ENCODE measurements at places on chromosomes 2 and 18. TPM values are rescaled to one million over a fixed set of nuclear protein-coding genes. Genes with fewer than 3 reads are reported as not detected.

DNA sequence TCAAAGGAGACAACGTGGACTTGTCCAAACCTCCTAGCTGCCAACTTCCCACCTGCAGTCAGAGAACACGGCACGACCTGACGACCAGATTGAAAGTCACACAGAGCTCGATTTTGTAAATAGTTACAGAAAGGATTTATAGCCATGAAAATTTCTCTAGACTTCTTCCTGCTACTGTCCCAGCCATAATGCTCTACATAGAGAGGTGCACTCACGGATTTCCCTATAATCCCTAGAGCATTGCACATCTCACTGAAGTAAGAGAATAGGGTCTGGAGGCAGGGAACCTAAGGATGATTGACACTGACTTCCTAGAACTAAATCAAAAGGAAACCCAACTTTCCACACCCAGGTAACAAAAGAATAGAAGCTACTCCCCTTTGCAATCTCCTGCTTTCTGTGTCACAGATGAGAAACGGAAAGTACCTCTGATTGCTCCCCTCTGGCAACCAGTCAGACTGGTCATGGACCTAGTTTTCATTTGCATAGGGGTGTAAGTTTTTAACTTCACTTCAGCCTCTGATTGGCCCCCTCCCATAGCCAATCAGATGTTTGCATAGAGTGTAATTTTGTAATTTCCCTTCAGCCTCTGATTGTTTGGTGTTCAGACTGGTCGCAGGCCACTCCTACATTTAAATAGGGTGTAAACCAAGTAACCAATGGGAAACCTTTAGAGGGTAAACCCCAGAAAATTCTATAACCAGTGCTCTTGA lies 58.6 kb upstream of the FBXO11 start:
- peaks cover 7% of the 10 kb centered on the region for H3K27me3 ChIP-seq
- no peaks in the 10 kb centered on the region for H3K4me1 ChIP-seq
- no peak overlapping the region for H3K27ac ChIP-seq
- no peak overlapping the region for H3K4me3 ChIP-seq

- peaks cover 8% of the 10 kb centered on the region for H3K27me3 ChIP-seq
- no peak overlapping the region for H3K4me3 ChIP-seq
- H3K36me3 ChIP-seq = no peaks in the 10 kb centered on the region
- no peaks in the 10 kb centered on the region for H3K4me1 ChIP-seq
- H3K27ac ChIP-seq = no peak overlapping the region
Measured at GRCh38 chr2:60529785-60530627, 23.4 kb downstream of the BCL11A start.

DNA sequence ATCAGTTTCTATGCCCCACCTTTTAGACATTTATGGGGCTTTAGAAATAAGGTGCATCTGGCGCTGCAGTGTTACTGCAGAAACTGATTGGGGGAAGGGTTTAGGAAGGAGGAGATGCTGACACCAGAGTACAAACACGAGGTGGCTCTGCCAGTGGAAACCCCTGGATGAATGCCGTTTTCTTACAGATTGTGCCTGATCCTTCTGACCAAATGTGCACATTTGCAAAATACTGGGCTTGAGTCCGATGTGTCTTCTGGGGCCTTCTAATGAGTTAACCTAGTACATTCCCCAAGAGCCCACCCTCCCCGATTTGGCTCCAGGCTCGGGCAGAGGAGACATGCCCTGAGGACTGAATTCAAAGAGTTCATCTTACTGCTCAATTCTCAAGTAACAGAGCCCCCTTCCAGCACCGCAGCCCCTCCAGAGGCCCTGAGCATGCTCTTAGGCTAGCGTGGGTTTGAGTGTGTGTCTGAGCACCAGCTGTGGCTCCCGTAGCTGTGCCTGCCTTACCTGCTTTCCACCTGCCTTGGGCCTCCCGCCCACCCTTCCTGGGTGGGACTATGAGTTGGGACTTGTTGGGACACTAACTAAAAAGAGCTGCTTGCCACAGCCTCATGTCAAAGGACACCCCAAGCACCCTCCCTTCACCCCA lies 116.7 kb upstream of the COPS8 start:
- H3K27me3 ChIP-seq = no peaks in the 10 kb centered on the region
- H3K36me3 ChIP-seq = no peaks in the 10 kb centered on the region
- no peaks in the 10 kb centered on the region for H3K4me1 ChIP-seq
- no peak overlapping the region for H3K27ac ChIP-seq
- DNase-seq = no peak

- peak overlapping the region; percentile 64 for H3K27ac ChIP-seq
- peaks cover 34% of the 10 kb centered on the region for H3K4me1 ChIP-seq
- H3K27me3 ChIP-seq = no peaks in the 10 kb centered on the region
- no peaks in the 10 kb centered on the region for H3K36me3 ChIP-seq
Measured at GRCh38 chr2:196277002-196277401, 105.6 kb upstream of the STK17B start.

DNA sequence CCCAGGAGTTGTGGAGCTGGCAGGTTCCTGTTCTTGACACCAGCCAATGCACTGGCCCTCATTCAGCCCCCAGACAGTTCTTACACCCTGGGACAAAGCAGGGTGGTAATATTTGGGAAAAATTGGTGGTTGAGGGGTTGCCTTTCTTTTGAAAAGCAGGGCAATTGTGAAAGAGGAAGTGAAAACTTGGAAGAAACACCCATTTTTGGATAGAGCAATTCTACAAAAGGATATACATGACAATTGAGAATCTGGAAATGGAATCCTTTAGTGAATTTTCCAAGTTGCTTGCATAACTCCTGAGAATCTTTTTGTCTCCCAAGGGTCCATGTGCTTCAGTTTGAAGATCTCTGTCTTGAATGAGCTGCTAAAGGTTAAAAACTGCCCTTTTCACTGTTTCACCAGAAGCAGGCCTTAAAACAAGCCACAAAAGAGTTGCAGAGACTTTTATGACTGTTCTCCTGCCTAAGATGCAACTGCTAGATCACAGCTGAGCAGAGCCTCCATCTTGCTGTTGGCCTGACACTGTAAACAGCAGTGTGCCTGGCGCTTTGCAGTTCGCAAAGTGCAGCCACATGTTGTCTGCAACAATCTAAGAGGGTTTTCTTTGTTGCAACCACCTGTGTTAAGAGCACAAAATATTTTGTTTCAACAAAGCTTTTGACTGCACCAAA lies 11.8 kb downstream of the COL4A4 start:
- H3K4me3 ChIP-seq = no peak overlapping the region
- H3K27ac ChIP-seq = no peak overlapping the region
- peaks cover 3% of the 10 kb centered on the region for H3K27me3 ChIP-seq
- DNase-seq = no peak
- H3K36me3 ChIP-seq = no peaks in the 10 kb centered on the region

- H3K27me3 ChIP-seq = no peaks in the 10 kb centered on the region
- H3K4me3 ChIP-seq = no peak overlapping the region
- H3K4me1 ChIP-seq = no peaks in the 10 kb centered on the region
- peaks cover 65% of the 10 kb centered on the region for H3K36me3 ChIP-seq
Measured at GRCh38 chr2:207589143-207589542, 36.1 kb downstream of the METTL21A start.

- no peaks in the 10 kb centered on the region for H3K36me3 ChIP-seq
- peak; percentile 14 for DNase-seq
- peaks cover 17% of the 10 kb centered on the region for H3K4me1 ChIP-seq
- H3K27ac ChIP-seq = peak overlapping the region; percentile 47
- no peaks in the 10 kb centered on the region for H3K27me3 ChIP-seq
Measured at GRCh38 chr2:102082571-102083392, 59.8 kb upstream of the IL1R1 start.

GRCh38 chr2:196941398-196942078 lies 15.0 kb upstream of the PGAP1 start:
- H3K4me3 ChIP-seq = no peak overlapping the region
- H3K36me3 ChIP-seq = no peaks in the 10 kb centered on the region
- H3K27ac ChIP-seq = no peak overlapping the region
- H3K27me3 ChIP-seq = peaks cover 6% of the 10 kb centered on the region
- no peaks in the 10 kb centered on the region for H3K4me1 ChIP-seq

DNA sequence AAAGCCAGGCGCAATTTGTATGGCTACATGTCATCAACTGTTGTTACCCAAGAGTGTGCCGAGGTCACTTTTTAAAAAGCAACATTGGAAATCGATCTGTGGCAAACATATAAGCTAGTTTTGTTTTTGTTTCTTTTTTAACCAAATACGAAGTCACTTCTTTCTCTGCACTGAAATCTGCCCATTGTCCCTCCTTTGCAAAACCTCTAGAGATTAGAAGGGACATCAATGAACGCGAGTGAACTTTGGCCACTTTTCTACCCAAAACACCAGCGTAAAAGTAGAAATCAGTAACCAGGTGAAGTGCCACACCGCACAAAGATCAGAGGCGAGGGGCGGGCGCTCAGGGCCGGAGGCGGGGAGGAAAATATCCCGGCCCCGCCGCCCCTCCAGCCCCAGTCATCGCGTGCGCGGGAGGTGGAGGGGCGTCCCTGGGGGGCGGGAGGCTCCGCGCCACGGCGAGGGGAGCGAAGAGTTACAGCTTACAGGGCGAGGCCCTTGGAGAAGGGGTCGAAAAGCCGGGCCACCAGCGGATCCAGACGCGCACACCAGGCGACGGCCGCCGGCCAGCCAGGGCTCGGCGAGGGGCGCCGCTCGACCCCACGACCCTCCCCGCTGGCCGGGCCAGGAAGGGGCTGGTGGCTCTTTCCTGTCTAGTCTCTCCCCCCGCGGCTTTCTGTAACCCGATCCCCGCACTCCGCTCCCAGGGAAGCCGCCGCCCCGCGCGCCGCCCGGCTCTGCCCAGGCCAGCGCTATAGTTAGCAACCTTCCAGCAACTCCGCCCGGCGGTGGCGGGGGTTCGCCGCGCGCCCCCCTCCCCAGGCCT lies 993 bp downstream of the RBMS1 start:
- peak overlapping the region; percentile 70 for H3K4me3 ChIP-seq
- peaks cover 17% of the 10 kb centered on the region for H3K4me1 ChIP-seq

- H3K36me3 ChIP-seq = no peaks in the 10 kb centered on the region
- H3K27ac ChIP-seq = no peak overlapping the region
- H3K4me1 ChIP-seq = no peaks in the 10 kb centered on the region
- no peak for DNase-seq
- no peaks in the 10 kb centered on the region for H3K27me3 ChIP-seq
Measured at GRCh38 chr2:225534697-225535096, 135.2 kb downstream of the NYAP2 start.

DNA sequence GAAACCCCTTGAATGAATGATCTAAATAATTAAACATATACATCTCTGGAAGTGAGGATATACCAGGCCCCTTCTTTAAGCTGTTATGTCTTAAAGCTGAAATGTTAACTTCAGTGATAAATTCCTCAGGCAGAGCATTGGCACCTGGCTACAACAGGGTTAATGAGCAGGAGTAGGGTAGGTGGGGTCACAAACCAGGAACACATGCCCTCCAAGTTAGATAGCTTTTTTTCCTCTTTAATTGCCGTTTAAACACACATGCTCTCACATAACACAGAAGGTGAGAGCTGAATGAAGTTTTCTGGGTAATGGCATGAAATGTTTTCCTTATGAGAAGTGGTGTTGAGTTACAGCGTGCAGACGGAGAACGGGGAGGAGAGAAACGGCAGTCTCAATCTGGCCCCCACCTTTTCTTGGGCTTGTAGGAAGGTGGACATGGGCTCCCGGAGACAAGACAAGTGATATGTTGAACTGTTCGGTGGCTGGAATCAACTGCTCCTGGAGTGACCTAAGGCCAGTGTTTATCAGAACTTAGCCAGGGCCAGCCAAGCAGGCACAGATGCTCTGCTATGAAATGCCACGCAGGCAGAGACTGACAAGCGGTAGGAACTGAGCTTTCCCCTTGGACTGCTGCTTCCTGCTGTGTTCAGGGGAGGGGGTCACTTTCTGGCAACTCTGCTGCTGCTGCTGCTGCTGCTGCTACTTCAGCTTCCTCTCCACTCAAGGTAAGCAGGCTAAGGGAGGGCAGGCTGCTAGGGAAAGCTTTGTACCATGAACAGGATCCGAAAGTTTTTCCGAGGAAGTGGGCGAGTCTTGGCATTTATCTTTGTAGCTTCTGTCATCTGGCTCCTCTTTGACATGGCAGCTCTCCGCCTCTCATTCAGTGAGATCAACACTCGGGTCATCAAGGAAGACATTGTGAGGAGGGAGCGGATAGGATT lies at the start of gene GALNT5:
Gene GALNT5, plus strand, starts transcription at position 394 of the 941 bp plus-strand sequence. Its CDS starts 378 bp downstream, at position 772.
- no peak within 1 kb of the TSS for H3K27ac ChIP-seq
- H3K4me3 ChIP-seq = no peak within 1 kb of the TSS
- H3K27me3 ChIP-seq = no peaks in the 10 kb centered on the region
- H3K4me1 ChIP-seq = peaks cover 4% of the 10 kb centered on the region

DNA sequence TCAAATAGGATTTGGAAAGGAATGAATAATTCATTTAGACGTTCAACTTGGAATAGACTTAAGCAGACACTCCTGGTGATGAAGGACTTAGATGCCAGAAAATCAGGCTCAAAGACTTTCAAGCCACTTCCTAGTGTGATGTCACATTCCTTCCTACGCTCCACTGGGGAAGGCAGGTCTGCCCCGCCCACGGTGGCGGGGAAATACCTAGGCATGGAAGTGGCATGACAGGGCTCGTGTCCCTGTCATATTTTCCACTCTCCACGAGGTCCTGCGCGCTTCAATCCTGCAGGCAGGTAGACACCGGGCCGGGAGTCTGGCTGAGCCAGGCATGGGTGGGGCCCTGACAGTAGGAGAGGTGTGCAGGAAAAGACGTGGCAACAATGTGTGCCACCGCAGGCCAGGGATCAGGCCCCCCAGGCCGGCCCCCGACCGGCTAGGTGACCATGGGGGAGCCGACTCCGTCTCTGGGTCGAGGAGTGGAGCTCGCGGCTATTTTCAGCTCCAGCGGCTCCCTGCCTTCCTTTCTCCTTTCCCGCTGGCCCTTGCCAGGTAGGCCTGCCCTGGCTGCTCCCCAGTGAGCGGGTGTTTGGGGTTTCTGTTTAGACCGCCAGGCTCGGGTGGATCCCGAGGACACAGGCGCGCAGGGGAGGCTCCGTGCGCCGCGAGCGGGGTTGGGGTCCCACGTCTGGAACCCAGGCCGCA lies at the start of gene IL1RL2:
Gene IL1RL2, plus strand, starts transcription at position 233 of the 705 bp plus-strand sequence. CDS start 845 bp downstream, outside the sequence.
- peaks cover 14% of the 10 kb centered on the region for H3K4me1 ChIP-seq
- no peak for DNase-seq
- H3K27me3 ChIP-seq = no peaks in the 10 kb centered on the region
- H3K27ac ChIP-seq = no peak within 1 kb of the TSS
- peak within 1 kb of the TSS; percentile 34 for H3K4me3 ChIP-seq

DNA sequence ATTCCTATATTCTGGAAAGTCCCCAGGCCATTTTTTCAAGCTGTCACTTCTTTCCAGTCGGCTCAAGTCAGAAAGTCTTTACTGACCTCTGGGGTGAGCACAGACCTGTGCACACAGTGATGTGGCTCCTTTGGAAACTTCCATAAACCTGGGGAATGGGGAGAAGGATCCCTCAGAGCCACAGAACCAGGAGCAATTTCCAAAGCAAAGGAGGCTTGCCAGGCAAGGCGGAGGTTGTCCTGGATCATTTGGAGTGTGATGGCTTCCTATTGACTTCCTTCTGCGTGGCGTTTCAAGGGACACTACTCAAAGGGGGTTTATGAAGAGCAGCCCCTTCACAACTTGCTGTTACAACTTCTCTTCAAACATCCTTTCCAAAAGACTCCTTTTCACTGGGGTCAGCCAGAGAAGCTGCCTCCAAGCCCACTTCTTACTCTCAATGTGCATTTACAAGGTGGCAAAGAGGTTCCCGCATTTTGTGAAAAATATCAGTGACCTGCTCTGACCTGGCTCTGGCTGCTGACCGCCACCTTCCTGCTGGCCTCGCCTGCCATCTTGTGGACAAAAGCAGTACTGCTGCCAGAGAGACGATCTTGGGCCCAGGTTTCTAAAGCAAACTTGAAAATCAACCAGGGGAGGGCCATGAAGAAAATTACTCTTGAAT lies 18.2 kb upstream of the TMEM247 start:
- H3K36me3 ChIP-seq = no peaks in the 10 kb centered on the region
- DNase-seq = peak; percentile 54
- no peaks in the 10 kb centered on the region for H3K27me3 ChIP-seq
- H3K27ac ChIP-seq = no peak overlapping the region
- H3K4me3 ChIP-seq = no peak overlapping the region
- H3K4me1 ChIP-seq = no peaks in the 10 kb centered on the region

The CRACDL gene
- 0.17 TPM for polyA plus RNA-seq

The C2orf66 gene
- not detected for polyA plus RNA-seq

The TEX44 gene
- not detected for polyA plus RNA-seq

The CIDEA gene
- not detected for polyA plus RNA-seq

The POU3F3 gene
- polyA plus RNA-seq = not detected
